ENCODE measurements at places on chromosomes 7 and 10.

GRCh38 chr10:104246976-104247375 is 7.7 kb upstream of the GSTO1 start:
- no peak for DNase-seq

DNA sequence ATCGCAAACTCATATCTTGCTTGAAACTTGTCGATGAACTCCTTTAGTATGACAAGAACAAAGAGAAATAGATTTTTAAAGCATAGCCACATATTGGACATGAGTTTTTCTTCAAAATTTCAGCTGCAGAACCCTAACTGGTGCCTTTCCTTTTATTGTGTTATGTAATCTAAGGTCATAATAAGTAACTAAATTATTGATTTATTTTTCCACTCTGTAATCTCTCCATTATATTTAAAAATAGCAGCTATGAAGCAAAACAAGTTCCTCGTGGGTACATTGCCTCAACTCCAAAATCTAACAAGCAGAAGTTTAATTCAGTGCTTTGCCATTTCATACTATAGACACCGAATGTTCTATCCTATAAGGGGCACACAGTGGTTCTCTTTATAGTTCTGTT is 159.2 kb upstream of the PRSS1 start:
- no peak for DNase-seq

DNA sequence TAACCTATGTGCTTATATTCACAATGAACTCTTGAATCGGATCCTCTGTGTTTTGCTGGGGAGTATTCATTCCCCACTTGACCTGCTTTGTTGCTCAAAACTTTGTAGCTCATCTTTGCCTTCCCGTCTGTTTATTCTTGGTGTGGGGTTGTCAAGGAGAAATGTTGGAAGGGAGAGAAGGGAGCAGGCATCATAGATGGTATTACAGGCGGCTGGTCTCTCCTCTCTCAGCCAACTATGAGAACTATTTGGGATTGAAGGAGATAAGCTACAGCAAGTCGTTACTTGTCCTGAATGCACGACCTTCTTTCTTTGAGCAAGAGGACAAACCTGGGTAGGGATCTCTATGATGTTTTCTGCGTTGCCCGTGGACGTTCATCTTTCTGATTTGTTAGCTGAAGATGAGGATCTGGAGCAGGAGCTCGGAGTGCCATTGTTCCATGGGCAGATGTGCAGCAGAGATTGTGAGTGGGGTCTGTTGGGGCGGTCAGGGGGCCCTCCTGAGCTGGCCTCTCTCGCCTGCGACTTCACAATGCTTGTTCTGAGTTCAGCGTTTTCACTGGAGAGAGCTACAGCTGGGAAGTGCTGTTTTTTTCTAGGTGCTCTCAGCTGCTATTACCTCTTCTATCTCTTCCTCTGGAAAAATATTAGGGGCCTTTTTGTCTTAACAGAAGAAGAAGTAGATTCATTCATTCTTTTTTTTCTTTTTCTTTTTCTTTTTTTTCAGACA is 126.9 kb upstream of the KLF6 start:
- DNase-seq: no peak

DNA sequence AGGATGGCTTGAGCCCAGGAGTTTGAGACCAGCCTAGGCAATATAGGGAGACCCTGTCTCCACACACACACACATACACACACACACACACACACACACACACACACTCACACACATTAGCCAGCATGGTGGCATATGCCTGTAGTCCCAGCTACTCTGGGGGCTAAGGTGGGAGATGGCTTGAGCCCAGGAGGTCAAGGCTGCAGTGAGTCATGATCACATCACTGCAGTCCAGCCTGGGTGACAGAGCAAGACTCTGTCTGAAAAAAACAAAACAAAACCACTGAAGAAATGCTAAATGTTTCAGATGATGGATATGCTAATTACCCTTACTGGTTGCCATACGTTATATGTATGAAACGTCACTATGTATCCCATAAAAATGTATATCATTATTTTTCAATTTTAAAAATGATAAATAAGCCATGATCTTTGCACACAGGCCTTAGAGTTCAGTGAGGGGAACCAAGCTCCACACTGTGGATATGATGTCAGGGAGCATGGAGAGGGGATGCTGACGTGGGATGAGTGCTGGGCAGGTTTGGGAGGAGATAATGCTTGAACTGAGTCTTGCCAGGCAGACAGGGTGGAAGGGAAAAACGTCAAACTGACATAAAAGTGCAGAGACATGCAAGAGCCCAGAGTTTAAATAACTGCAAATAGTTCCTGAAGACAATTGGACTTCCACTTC is 45.9 kb upstream of the ARHGAP12 start:
- DNase-seq: no peak

DNA sequence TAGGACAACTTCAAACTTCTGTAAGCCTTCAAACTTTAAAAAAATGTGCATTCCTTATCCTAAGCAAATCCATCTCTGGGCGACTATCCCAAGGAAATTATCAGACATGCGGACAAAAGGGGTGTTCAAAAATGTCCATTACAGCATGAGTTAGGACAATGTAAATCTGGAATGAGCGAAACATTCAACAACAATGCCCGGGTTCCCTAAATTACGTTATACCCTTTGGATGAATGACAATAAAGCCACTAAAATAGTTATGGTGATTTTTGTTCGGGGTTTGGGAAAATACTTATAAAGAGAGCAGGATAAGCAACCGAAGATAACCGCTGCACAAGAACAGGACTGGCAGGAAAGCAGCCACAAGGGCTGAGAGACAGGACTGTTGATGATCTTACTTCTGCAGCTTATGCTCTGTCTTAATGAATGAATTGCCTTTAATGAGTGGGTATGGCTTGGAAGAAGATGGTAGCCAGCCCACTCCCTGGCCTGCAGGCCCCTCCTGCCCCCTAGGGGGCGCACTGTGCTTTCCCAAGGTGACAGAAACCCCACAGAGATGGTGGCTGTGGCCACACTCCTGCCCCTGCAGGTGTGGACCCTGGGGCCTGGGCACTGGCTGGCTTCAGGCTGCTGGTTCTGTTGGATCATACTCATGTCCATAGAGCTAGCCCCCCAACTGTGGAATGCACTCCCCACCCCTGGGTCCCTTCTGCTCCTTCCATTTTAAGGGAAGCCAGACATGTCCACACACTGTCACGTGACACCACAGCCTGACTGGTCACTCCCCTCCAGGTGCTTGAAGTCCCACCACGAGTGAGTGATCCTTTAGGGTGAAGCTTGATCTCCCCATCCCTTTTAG is 45.0 kb downstream of the ZCCHC24 start:
- peak; percentile 73 for DNase-seq

- no peak for DNase-seq
Measured at GRCh38 chr10:133162178-133162909, 2.3 kb downstream of the KNDC1 start.

DNA sequence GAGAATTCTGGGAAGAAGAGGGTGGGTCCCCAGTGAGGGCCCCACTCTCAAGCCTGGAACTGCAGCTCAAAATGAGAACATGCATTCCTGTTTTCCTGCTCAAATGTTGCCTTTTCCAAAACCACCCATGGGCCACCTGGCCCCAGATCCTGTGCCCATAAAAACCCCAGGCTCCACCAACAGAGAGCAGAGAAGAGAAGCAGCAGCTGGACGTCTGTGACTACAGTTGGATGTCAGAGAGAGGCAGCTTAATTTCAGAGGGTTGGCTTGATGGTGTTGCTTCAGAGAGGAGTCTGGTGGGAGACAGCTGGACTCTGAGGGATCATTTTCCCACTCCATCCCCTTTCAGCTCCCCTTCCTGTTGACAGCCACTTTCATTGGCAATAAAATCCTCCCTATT is 256.4 kb downstream of the FZD1 start:
- no peak for DNase-seq

DNA sequence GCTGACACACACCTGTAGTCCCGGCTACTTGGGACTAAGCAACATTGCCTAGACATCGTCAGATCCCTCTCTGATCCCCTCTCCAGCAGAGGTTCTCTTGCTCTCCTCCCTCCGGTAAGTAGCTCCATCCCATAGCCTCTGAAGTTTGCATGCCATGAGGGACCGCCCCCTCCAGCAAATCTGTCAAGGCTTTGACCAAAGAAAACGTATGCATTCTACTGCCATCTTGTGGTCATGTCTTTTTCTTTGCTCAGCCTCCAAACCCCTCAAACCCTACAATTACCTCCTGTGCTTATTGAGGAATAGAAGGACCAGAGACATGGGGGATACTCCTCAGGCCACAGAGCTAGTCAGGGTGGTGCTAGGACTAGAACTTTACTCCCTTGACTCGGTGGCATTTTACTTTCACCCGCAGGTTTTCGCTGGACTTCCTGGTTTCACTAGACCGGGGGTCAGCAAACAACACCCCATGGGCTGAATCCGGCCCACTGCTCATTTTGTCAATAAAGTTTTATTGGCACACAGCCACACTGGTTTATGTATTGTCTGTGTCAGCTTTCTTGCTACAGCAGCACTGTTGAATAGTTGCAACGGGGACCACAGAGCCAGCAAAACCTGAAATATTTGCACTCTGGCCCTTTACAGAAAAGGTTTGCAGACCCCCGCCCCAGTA is 202.6 kb upstream of the FOXK1 start:
- no peak for DNase-seq

GRCh38 chr10:6721480-6721879 is 141.4 kb upstream of the PRKCQ start:
- peak; percentile 44 for DNase-seq
